NCI-H146 (cell line): ENCODE measurements at places on chromosomes 13 and 19.
A peak's percentile ranks its signal among the peaks of the same experiment; 100 is the strongest.

- no peak for DNase-seq
Measured at GRCh38 chr19:22608441-22608840, 25.7 kb upstream of the ZNF492 start.

DNA sequence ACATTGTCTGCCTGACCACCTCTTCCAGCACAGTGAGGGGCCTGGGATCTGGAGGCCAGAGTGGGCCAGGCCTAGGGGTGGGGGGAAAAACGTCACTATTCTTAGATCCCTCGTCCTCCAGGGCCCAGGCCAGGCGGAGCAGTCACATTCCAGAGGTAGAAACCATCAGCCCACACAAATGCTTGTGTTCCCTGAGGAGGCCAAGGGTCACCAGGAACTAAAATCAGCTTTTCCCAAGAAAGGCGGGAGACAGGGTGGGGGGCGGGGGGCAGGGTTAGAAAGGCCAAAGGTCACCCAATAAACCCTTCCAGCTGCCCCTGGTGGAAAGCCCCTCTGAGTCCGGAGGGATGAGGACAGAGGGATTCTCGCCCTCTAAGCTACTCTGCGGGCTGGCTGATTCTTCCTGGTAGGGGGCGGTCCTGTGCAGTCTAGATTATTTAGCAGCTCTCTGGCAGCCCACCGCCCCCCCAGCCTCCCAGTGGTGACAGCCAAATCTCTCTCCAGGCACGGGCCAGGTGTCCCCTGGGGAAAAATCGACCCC lies 23.5 kb upstream of the CCL25 start:
- DNase-seq: no peak

DNA sequence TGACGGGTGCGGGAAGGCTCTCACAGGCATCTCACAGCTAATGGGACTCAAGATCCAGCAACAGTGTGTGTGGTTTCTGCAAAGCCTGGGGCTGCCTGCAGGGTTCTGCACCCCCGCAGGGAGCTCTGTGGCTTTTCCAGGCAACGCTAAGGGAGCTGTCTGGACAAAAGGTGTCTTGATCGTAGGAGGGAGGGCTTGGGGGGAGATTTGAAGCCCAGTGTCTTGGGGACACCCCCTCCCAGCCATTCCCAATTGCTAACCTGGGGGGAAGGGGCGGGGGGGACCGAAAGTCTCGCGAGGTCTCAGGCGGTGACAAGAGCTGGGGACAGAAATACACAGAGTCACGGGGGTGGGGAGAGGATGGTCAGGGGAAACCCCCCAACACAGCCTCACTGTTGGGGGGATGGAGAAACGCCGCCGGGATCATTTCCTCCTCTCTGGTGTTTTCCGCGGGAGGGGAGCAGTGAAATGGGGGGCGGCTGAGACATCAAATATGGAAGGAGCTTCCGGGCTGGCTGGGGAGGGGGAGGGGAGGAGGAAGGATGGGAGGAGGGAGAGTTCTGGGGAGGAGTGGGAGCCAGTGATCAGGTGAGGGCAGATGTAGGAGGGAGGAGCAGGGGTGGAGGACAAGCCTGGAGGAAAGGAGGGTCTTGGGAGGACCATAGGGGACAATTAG lies 13.3 kb downstream of the KCNC3 start:
- peak; percentile 70 for DNase-seq

DNA sequence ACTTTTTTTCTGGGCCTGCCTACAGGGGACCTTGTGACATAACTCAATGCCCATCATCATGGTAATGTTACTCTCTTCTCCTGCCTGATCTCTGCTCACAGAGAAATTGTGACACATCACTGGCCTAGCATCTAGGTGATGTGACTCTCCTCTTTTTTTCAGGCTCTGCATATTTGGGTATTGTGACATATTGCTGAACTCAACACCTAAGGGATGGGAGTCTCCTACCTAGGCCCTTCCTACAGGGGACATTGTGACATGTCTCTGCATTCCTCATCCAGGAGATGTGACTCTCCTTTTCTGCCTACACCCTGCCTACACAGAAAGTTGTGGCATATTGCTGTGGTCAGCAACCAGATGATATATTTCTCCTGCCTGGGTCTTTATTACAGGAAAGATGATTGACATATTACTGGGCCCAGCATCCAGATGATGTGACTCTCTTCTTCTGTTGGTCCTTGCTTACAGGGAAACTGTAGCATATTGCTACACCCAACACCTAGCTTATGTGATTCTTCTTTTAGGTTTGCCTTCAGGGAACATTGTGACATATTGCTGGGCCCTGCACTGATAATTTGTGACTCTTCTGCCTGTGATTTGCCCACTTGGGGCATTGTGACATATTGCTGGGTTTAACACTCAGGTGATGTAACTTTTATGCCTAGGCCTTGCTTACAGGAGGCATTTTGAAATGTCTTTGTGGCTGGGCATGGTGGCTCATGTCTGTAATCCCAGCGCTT lies 21.0 kb upstream of the ZNF254 start:
- no peak for DNase-seq

GRCh38 chr13:23618341-23618740 lies 48.1 kb downstream of the TNFRSF19 start:
- no peak for DNase-seq

DNA sequence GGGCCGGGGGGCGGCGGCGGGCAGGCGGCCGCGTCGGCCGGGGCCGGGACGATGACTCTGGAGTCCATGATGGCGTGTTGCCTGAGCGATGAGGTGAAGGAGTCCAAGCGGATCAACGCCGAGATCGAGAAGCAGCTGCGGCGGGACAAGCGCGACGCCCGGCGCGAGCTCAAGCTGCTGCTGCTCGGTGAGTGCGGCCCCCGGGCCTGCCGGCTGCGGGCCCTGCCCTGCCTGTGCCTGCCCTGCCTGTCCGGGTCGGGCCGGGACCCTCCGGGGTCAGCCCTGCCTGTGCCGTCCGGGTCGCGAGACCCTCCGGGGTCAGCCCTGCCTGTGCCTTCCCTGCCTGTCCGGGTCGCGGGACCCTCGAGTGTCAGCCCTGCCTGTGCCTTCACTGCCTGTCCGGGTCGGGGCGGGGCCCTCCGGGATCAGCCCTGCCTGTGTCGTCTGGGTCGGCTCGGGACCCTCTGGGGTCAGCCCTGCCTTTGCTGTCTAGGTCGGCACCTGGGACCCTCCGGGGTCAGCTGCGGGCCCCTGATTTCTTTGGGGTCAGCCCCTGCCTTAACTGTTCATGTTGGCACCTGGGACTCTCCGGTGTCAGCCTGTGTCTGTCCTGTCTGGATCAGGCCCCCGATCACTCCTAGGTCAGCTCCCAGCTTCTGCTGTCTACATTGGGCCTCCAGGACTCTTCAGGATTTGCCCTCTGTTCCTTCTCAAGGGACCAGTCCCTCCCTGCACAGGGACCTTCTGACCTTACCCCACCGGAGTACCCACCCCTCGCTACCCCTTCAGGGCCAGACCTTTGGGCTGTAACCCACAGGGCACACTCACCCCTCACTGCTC lies 659 bp downstream of the GNA11 start:
- DNase-seq: no peak

DNA sequence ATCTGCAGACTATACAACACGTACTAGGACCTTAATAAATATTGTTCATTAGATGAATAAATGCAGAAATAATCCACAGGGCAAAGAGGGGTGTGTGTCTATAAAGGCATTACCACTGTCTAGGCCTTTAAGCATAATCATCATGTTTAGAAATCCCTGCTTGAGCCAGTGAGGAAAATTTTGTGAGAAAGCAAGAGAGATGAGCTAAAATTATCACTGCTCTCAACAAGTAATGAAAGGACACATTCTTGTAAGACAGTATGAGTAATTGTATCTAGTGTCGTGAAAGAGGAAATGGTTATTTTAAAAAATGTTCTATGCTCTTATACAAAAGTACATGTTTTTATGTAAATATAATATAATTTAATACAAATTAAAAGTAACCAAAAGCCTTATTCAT lies 1699.4 kb downstream of the PCDH9 start:
- DNase-seq: no peak

GRCh38 chr13:22127277-22128164 lies 456.6 kb downstream of the FGF9 start:
- DNase-seq: no peak

GRCh38 chr13:38141792-38142191 lies 207.9 kb upstream of the UFM1 start:
- no peak for DNase-seq

DNA sequence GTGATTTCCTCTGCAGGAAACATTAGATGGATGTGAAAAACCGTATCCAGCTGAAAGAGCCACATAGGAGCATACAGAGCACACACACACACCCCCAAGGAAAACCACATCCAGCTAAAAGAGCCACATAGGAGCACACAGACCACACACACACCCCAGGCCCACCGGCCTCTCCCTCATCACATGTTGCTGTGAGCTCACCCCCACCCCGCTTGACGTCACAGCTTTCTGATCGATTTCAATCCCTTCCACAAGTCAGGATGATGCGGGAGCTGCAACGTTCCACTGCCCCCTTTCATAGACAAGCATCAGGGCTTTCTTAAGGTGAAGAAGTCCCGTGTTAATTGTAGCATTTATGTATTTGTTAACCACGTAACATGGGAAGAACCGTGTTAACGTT lies 72.4 kb upstream of the SOX1 start:
- no peak for DNase-seq

- no peak for DNase-seq
Measured at GRCh38 chr13:76849493-76849892, 36.7 kb downstream of the KCTD12 start.

GRCh38 chr19:29700498-29700897 lies 14.6 kb downstream of the C19orf12 start:
- no peak for DNase-seq

GRCh38 chr13:30047154-30047874 lies 196.9 kb upstream of the UBL3 start:
- DNase-seq: no peak

- no peak for DNase-seq
Measured at GRCh38 chr13:59229861-59230260, 933.9 kb downstream of the DIAPH3 start.

DNA sequence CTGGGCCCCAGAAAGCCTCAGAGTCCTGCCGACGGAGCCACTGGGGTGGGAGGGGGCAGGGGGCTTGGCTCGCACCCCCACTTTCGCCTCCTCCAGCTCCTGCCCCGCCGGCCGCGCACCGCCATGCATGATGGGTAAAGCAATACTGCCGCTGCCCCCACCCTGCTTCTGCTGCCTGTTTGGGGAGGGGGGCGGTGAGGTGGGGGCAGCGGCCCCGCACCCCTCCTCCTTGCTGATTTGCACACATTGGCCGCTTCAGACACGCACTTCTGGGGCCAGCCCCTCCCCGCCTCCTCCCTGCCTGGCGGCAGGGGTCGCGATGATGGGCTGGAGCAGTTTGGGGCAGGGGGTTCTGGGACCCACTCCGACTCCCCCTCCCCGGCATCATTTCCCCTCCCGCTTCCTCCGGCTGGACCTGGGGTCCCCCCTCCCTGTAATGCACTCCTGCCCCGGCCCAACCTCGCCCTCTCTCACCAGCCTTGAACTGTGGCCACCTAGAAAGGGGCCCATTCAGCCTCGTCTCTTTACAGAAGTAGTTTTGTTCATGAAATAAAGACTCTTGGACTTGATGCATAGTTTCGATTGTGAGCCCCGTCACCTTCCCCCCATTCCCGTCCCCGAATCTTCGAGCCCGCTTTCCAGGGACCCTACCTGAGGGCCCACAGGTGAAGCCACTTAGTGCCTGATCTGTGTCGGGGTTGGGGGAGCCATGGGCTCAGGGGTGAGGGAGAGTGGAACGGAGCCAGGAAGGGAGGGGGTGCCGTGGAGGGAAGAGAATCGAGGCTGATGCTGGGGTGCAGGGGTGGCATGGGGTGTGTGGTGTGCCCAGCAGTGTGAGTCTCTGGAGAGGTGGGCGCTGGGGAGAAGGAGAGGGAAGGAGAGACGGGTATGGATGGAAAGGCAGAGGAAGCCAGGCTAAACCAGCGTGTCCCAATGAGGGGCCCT lies 1.4 kb upstream of the HPN start:
- no peak for DNase-seq

GRCh38 chr13:108769213-108770070 lies 140.0 kb downstream of the MYO16 start:
- no peak for DNase-seq
